ENCODE measurements at places on chromosomes 7 and 10. TPM values are rescaled to one million over a fixed set of nuclear protein-coding genes. Genes with fewer than 3 reads are reported as not detected.

DNA sequence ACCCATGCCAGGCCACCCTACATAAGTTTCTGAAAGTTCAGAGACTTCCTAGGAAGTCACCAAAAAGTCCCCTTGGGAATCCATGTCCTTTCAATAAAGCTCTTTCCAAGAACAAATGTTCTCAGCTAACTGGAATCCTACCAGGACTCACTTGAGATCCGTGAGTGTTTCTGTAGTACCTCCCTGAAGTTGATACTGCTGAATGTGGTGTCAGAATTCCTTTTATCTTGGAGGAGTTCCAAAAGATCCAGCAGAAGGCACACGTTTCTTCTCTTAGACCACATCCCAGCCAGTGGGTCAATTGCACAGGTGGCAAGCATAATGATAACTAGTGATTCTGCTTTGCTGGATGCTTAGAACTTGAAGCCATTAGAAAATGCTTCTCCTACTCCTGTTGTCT lies 689.7 kb upstream of the IGFBP3 start:
- DNase-seq: no peak

DNA sequence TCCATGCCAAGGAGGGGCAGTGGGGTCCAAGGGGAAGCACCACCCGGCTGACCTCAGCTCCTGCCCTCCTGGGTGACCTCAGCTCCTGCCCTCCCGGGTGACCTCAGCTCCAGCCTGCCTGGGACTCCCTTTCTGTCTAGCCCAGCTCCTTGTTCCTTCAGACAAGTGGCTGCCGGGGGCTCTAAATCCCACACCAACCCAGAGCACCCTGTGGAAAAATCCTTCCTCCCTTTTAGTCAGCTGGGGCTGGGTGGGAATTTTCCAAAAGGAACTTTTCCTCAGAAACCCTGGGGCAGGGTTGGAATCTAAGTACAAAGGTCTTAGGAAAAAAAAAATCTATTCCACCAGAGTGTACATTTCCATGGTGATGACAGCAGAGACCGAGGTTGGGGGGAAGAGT lies 36.3 kb downstream of the AKR1B1 start:
- no peak for DNase-seq

GRCh38 chr10:78752221-78752620 lies 316.5 kb upstream of the ZMIZ1 start:
- DNase-seq: no peak

DNA sequence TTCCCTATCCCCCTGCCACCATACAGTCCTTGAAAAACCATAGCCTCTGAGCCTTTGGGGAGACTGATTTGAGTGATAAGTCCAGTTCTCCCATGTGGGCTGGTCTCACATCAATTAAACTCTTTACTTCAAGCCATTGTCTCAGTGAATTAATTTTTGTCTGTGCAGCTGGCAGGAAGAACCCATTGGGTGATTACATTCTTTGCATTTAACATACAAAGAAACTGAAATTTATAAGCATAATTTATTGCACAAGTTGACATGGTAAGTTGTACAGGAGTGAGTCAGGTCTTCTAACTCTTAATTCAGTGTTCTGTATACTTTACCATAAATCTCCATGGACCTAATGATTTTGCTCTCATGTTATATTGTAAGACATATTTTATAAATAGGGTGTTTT lies 1613.0 kb upstream of the LRRTM3 start:
- DNase-seq: no peak

- DNase-seq: no peak
Measured at GRCh38 chr10:84138478-84139125, 707 bp upstream of the GHITM start.

GRCh38 chr7:70693686-70694433 lies 438.1 kb upstream of the GALNT17 start:
- DNase-seq: no peak

GRCh38 chr7:20296444-20296843 lies 34.3 kb upstream of the ITGB8 start:
- DNase-seq: no peak

DNA sequence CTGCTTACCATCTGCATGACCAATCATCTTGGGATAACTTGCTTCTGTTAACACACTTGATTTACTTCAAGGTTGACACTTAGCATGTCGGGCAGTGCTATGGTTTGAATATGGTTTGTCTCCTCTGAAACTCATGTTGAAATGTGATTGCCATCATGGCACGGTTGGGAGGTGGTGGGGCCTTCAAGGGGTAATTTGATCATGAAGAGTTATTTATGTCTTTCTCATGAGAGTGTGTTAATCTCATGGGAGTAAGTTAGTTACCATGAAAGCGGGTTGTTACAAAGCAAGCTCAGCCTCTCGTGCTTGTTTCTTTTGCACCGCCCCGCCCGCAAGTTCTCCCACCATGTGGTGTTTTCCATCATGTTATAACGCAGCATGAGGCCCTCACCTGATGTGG lies 163.6 kb downstream of the DOCK4 start:
- DNase-seq: no peak

DNA sequence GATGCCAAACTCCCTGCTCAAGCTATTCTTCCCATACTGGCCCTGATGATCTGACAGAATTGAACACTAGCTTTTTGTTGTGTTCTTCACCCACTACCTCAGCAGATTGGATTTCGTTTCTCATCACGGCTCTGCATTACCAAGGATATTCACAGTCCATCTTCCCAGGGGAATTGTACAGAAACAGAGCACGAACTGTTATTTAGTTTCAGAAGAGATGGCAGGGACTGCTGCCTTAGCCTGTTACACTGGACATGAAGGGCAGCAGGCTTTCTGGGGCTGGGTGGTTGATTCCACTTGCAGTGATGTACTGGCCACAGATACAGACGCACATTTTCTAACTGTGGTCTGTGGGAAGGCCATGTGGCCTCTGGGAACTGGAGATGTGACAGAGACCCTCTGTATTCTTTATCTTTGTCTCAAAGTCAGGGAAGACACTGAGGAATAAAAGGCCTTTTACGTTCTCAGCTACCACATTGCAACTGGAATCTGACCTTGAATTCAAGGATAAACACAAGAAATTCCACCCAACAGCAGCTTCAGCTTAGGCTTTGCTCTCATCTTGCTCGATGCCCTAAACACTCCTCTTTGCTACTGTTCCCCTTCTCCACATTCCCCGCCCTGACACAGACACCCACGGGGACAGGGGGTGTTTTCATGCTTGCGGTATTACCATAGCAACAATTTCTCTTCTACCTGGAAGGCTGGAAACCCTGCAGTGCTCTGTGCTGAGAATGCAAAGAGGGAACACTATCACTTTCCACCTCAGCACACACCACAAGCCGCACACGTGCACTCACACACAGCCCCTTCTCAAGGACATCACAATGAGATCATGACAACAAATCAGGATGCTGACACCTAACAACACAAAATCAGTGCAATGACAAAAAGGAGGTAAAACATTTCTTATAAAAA lies 81.7 kb downstream of the RNF216 start:
- DNase-seq: no peak

DNA sequence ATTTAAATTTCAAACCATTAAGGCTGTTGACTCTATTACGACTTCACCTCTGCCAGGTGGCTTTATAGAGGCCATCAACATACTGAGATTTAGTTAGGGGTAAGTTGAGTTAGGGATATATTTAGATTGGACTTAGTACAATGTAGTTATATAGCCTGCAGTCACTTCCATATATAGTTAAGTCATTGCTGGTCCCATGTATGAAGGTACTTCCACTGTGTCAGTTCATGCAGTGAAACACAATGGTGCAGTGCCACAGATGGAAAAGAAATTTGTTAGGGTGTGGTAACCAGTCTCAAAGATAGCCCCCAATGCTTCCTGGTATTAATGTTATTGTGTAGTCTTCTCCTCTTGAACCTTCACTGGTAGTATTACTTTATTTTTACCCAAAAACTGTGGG lies 12.6 kb upstream of the TSPAN13 start:
- DNase-seq: no peak

- no peak for DNase-seq
Measured at GRCh38 chr10:81978238-81978637, 103.2 kb downstream of the NRG3 start.

GRCh38 chr10:90674928-90675327 lies 182.9 kb downstream of the HTR7 start:
- DNase-seq: no peak

GRCh38 chr10:6119423-6119822 lies 30.6 kb downstream of the RBM17 start:
- no peak for DNase-seq

DNA sequence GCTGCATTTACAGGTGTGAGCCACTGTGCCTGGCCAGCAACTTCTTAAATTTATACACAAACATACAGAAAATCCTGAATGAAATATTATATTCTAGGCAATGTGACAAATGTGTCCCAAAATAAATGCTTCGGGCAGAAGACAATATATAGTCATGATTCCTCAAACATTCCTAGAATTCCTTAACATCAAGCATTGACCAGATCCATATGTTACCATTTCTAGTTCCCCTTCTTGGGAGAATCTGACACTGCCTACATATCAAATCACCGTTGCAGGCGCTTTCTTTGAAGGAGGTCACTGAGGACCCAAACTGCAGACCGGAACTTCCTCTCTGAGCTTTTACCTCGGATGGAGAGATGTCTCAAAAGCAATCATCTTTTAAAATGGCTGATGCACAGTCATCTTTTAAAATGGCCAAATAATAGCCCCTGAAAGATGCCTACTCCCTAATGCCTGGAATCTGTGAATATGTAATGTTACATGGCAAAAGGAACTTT lies 323.5 kb downstream of the PHF14 start:
- no peak for DNase-seq

- DNase-seq: no peak
Measured at GRCh38 chr10:49318028-49318427, 19.1 kb downstream of the C10orf71 start.

DNA sequence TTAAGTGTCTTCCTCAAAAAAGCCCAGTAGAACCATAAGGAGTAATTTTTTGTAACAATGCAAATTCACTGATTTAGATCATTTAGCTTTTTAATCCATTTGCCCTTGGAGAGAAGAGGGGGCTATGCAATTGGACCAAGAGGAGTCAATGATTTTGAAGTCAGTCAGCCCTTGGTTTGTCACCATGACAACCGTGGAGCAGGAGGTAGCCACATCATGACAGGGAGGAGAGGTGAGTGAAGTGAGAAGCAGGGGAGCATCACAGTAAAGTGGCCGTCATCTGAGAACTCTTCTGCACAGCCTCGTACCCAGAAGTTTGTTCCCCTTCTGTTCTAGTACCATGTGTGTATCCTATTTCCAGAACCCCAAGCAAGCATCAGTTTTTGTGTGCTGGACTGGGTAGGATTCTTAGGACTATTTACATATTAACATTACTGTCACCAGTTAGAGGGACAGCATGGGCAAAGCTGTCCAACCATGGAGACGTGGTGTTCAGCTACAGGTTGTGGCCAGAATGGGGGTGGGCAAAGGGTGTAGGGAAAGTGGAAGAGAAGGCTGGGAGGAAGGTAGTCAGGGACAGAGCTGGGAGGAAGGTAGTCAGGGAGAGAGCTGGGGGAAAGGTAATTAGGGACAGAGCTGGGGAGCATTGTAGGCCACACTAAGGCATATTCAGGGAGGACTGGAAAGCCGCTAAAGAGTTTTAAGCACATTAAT lies 13.1 kb downstream of the UBE3C start:
- DNase-seq: no peak

GRCh38 chr7:130865408-130866236 lies 131.6 kb upstream of the KLF14 start:
- DNase-seq: no peak

DNA sequence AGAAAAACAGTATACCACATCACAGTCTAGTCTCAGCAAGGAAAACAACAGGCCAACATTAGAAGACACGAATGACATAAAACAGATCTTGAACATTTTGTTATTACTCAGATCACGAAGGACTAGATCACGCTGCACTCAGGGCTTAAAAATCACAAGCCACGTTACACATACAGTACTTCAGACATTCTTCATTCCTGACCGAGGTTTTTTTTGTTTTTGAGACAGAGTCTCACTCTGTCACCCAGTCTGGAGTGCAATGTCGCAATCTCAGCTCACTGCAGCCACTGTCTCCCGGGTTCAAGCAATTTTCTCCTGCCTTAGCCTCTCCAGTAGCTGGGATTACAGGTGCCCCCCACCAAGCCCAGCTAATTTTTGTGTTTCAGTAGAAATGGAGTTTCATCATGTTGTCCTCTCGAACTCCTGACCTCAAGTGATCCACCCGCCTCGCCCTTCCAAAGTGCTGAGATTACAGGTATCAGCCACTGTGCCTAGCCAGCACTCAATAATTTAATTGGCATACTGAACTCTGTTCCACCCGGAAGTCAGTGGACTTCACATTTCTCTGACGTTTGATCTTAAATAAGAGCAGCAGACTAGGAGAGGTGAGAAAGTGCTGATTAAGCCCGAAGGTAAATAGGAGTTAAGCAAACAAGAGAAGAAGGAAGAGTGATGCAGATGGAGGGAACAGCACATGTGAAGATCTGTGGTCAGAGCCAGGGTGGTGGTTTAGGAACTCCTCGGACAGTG lies 3.5 kb downstream of the AIMP2 start:
- DNase-seq: no peak

GRCh38 chr10:12729885-12730284 lies 271.6 kb downstream of the CCDC3 start:
- no peak for DNase-seq

DNA sequence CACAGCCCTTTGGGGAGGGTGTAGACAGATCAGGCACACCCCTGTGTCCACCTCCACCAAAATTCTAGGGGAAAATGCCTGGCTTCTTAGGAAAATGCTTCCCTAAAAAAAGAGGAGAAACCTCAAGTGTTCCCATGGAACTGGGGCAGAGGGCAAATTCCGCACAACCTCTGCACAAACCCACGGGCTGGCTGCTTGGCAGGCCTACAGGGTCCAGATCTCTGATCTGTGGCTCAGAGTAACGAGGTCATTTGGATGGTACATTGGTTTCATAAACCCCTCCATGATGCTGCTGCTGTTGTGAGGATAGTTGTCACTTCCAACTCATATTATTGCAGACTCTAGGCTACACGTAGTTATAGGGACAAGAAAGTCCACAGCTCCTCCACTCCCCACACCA lies 16.0 kb downstream of the LGI1 start:
- no peak for DNase-seq

- no peak for DNase-seq
Measured at GRCh38 chr7:2444476-2444875, 31.7 kb downstream of the GRIFIN start.

PRTFDC1 gene
- total RNA-seq: 2.2 TPM

SCART1 gene
- total RNA-seq: 0.35 TPM

PRLHR gene
- total RNA-seq: not detected

BTBD16 gene
- total RNA-seq: not detected

CCDC172 gene
- total RNA-seq: not detected

SDK1 gene
- total RNA-seq: 2.0 TPM

MUC3A gene
- under 0.01 TPM for total RNA-seq

SPDYE2 gene
- not detected for total RNA-seq

PPP1R9A gene
- total RNA-seq: 6.3 TPM

MPP7 gene
- 34.5 TPM for total RNA-seq

Data from esophagus squamous epithelium (tissue), 5 donors.